Kidney (tissue), 22 donors: ENCODE measurements at places on chromosomes 13 and 19. TPM values are rescaled to one million over a fixed set of nuclear protein-coding genes. Genes with fewer than 3 reads are reported as not detected.

- peak; percentile 84 for DNase-seq
Measured at GRCh38 chr19:17778251-17778967, 16.5 kb upstream of the B3GNT3 start.

- DNase-seq = no peak
Measured at GRCh38 chr13:49533591-49534269, 38.0 kb downstream of the PHF11 start.

GRCh38 chr19:41927497-41928192 is 604 bp downstream of the ERFL start:
- peak; percentile 39 for DNase-seq

- DNase-seq = no peak
Measured at GRCh38 chr19:56333506-56333905, 18.9 kb upstream of the ZSCAN5A start.

DNA sequence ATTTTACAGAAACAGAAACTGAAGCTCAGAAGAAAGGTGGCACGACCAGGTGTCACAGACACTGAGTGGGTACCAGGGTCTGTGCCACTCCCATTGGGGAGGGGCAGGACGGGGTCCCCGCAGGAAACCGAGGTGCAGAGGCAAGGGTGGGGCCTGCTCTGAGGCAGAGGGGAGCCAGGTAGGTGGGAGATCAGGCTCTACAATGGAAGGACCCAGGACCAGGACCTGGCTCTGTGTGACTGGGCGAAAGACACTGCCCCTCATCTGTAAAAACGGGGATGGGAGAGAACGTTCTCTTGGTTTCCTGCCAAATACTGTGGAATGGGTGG is 2.8 kb downstream of the PTGIR start:
- DNase-seq = no peak

- no peak for DNase-seq
Measured at GRCh38 chr13:108924134-108924533, 294.7 kb downstream of the MYO16 start.

DNA sequence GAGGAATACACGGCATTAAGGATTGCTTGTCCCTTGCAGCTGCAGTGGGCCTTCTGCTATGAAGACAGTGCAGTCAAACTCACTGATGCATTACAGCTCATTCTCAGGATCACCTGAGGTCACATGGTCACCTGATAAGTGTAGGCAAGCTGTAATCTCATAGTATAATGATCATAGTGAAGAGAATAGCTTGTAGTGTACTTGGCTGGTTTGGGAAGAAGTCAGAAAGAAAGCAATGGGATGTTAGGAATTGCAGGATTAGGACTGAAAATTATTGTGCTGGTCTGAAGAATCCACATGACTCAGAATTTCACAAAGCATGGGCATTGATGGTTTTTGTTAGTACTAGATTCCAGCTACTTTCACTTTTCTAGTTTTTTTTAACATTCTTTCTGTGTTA is 76.7 kb downstream of the MBNL2 start:
- DNase-seq = no peak

GRCh38 chr13:72651144-72651543 is 76.3 kb downstream of the MZT1 start:
- peak; percentile 38 for DNase-seq

DNA sequence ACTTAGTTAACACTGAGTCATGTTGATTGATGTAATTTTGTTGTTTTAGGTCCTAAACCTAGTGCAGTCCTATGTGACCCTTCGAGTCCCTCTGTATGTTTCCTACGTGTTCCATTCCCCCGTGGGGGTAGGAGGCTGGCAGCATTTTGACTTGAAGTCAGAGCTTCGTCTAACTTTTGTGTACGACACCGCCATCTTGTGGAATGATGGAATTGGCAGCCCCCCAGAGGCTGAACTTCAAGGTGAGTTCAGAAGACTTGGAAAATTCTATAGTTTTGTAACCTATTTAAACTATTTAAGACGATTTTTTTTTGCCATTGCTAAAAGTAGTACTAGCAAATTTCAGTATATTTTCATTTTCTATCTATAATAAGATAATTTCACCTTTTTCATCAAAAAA is 117.9 kb downstream of the STOML3 start:
- DNase-seq = no peak

DNA sequence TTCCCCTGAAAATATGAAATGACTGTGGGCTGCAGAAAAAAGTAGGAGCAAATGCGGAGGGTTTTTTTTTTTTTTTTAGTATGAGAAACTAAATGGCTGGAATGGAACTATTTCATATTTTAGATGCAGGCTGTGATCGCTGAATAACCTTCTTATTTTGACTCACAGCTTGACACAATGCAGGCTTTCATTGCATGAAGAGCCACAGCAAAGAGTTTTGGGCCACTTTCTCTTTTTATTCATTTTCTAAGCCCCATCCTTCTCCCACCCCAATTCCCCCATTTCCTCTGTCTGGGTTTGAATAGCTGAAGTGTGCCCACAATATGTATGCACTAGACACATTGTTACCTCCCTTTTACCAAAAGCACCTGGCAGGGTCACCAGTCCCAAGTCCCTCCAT is 125.9 kb downstream of the COG6 start:
- DNase-seq = no peak

GRCh38 chr13:25587326-25587980 is 215.7 kb downstream of the ATP8A2 start:
- no peak for DNase-seq

DNA sequence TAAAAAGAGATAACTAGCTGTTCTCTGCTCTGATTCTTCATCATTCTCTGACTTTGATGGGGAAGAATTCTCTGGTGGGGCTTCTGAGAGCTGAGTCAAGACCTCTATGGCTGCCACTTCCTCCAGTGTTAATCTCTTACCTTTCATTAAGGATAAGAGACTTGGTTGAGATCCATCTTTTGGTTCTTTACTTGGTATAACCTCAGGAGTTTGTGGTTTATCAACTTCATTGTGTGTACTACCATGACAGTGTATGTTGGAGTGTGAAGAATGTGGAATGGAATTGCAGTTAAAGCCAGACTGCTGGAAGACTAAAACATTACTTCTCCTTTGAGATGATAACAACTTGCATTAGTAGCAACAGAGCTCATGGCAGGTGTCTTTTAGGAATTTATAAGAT is 222.0 kb downstream of the SLITRK5 start:
- DNase-seq = no peak

DNA sequence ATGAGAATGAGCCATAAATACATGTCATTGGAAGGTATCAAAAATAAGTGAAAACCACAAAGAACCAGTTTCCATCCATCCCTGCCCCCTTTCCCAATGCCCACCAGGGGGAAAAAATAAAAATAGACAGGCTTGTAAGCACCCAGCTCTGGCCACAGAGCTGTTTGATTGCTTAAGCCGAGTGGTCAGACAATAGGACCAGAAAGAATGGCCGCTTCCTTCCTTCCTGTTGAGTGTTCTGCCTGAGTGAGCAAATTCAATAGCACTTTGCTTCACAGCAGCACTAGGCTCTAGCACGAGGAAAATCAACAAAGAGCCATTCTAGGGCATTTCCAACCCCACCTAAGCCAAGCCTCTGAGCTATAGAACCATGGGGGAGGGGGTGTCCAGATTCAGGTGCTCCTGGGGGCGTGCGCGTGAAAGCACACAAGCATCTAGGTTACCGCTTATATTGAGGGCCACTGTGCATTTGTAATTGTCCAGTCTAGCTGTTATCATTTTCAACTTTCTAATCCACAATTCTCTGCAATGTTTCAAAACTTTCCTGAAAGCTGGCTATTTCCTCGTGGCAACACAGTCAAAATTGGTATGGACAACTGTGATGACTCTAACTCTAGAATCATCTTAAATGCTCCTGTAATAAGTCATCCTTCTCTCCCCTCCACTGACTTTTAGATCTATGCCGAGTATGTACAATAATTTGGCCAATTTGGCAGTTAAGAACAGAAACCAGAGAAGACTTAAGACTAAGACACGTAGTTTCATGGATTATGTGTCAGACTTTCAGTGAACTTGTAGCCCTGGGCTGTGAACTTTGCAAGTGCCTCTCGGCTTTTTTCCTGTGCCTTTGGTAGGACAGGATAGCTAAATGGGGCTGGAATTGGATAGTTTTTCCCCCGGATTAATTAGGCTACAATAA is 64.3 kb downstream of the SPRY2 start:
- peak; percentile 47 for DNase-seq

DNA sequence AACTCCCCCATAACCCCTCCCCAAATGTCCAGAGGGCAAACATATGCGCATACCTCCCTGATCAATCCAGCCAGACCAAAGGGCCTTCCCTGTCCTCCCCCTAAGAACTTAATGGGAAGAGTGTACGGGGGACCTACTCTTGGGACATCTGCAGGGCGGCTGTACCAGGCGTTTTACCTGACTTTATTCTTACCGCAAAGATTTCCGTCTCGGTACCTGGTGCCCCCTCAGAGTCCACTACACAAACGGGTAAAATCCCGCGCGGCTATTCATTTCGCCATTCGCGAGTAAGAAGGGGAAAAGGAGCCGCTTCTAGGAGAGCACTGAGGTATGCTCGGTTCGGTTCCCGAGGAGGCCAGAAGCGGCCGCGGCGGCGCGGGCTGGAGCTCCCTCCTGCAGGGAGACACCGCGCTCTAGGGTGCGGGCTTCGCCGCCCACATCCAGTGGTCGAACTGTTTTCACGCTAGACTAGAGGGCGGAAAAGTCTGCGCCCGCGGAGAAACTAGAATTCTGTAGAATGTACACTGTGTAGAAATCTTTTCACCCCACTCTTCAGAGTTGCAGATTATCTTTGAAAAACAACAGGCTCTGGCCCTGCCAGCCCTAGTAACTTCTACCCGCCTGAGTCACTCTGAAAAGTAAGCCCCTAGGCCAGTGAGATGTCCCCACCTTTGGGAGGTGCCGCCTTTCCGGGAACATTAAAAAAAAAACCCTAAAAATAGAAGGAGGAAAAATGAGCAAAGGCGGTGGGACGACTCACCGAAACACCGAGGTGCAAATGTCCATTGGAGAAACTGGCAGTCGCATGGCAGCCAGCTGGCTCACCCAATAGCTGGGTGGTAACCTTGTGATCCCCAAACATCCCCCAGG is 3.8 kb upstream of the TSHZ3 start:
- DNase-seq = no peak

- no peak for DNase-seq
Measured at GRCh38 chr13:27981006-27981708, 7.3 kb downstream of the URAD start.

DNA sequence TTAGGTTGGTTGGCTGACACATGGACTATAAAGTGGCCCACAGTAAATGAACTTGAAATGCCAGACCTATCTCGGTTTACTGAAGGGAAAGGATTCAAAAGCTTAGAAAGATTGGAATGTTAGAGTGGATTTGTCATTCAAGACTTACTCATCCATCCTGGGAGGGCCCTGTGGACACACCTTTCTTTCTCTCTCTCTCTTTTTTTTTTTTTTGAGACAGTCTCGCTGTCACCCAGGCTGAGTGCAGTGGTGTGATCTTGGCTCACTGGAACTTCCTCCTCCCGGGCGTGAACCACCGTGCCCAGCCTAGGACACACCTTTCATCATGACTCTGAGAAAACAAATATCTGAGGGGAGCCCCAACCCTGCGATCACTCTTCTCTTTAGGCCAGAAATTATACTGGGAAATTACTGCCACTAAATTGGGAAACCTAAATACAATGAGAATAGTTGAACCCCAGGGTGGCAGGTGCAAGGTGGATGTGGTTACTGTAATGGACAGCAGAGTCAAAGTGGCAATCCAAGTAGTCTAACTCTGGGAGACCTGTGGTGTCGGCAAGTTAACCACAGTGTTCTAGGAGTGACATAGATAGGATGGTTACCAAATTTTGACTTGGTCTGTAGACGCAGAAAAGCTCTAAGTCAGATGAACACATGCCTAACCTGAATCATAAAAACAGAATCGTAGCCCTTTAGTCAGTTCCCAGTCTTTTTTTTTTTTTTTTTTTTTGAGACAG is 47.1 kb upstream of the ZMYM5 start:
- no peak for DNase-seq

- no peak for DNase-seq
Measured at GRCh38 chr13:114259374-114259773, 22.0 kb upstream of the UPF3A start.

DNA sequence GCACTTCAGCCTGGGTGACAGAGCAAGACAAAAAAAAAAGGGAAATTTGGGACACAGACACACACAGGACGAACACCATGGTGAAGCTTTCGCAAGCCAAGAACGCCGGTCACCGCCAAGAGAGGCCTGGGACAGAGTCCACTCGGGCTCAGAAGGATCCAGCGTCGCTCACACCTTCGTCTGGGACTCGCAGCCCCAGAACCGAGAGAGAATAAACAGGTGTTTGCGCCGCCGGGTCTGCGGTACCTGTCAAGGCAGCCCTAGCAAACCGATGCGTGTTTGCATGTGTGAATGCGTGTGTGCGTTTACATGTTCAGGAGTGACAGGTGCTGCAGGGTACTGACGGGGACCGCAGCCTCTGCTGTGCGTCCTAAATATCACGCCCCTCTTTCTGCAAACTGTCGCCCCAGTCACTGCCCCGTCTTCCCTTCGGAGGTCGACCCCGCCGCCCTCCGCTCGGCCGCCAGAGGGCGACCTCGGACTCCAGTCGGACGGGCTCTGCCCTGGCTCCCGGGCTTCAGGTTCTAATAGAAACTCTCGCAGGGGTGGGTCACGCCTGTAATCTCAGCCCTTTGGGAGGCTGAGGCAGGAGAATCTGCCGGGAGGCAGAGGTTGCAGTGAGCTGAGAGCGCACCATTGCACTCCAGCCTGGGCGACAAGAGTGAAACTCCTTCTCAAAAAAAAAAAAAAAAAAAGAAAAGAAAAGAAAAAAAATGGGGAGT is 11.8 kb upstream of the CSNK1G2 start:
- peak; percentile 84 for DNase-seq

- no peak for DNase-seq
Measured at GRCh38 chr13:54347531-54347930, 1318.9 kb downstream of the OLFM4 start.

DNA sequence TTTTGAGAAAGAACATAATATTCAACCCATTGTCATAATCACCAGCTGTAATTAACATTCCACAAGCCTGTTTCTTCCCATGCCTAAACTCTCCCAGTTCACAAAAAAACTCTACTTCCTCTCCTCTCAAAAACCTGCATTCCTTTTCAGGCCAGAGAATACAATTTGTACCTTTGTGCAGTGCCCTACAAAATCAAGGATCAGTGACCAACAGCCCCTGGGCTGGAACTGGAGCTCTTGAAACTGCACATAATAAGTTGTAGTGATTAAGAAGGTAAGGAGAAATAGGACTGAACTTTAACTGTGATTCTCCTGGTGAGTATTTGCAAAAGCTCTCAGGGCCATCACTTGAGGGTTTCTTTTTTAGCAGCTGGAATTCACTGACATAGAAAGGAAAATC is 472.7 kb downstream of the RFC3 start:
- no peak for DNase-seq

GRCh38 chr19:55418185-55418584 is 10.6 kb upstream of the UBE2S start:
- DNase-seq = peak; percentile 76

GRCh38 chr19:34128558-34129250 is 43.6 kb upstream of the LSM14A start:
- no peak for DNase-seq

The STARD13 gene
- 5.1 TPM for polyA plus RNA-seq

The EHD2 gene
- 19.4 TPM for polyA plus RNA-seq

The ZNF773 gene
- 3.4 TPM for polyA plus RNA-seq

The FCAR gene
- polyA plus RNA-seq = not detected

The ZNF177 gene
- 5.7 TPM for polyA plus RNA-seq

The ZNF845 gene
- polyA plus RNA-seq = 1.9 TPM

The KIR2DL3 gene
- not detected for polyA plus RNA-seq

The APC2 gene
- polyA plus RNA-seq = not detected

The ATXN8OS gene
- polyA plus RNA-seq = not detected

The GYS1 gene
- polyA plus RNA-seq = 23.9 TPM

The ZSCAN4 gene
- not detected for polyA plus RNA-seq

The TGFBR3L gene
- 1.5 TPM for polyA plus RNA-seq

The RPL13A gene
- polyA plus RNA-seq = 3,309 TPM

The TDRD12 gene
- polyA plus RNA-seq = not detected
